HL-60 (cell line): ENCODE measurements at places on chromosomes 2 and 18.

- no peak for DNase-seq
These were observed 5.9 kb downstream of the KCNG2 start for GRCh38 chr18:79803611-79804051.

DNA sequence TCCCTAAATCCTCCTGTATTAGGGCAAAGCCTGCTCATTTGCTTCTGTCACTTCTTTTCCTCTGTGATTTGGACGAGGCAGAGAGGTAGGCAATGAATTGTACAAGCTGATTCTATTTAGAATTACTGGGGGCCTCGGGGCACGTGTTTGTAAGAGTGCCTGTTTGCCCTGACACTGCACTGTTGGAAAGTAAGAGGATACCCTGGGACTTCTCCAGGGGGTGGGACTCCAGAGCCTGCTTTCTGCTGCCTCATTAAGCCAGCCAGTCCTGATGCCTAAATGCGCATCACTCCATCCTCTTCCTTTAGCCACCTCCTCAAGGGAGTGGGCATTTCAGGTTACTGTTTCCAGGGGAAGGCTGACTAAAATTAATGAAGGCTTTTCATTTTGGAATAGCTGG is 134.3 kb downstream of the TDRD15 start:
- no peak for DNase-seq

DNA sequence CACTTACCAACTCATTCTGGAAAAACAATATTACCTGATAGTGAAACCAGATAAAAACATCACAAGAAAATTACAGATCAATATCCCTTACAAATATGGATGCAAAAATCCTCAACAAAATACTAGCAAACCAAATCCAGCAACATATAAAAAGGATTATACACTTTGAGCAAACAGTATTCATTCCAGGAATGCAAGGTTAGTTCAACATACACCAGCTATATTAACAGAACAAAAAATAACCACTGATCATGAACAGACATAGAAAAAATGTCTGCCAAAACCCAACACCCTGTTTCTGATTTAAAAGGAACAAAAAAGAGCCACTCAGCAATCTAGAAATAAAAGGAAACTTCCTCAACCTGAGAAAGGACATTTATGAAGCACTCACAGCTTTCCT is 62.1 kb downstream of the TLK1 start:
- no peak for DNase-seq

- DNase-seq: no peak
These were observed 79.7 kb downstream of the ZDBF2 start for GRCh38 chr2:206354129-206354528.

DNA sequence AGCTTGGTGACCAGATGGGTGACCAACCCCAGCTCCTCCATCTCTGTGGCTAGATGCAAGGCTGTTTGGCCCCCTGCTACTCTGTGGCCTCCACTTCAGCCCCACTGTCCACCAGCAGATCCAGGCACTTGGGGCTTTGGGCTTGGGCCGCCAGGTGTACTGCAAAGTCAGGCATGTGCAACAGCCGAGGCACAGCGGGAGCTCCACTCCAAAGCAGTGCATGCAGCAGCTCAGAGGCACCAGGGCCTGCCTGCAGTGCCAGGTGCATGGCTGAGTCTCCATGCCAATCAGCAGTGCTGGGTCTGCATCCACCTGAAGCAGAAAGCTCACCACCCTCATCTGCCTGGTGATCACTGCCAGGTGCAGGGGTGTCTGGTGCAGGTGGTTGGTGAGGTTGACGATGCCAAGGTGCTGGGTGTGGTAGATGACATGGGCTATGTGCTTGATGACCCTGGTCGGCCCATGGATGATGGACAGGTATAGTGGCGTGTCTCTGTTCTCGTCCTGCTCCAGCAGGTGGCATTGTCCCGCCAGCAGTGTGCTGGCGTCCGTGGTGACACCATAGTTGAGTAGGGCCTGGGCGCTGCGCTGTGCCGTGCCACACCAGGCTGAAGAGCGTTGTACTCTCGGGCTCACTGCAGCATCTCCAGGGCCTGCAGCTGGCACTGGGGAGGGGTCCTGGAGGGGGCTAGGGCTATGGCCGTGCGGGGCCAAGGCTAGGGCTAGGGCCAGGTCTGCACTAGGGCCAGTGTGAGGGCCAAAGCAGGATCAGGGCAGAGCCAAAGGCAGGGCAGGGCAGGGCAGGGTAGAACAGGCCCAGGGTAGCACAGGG is 1.0 kb upstream of the ANKRD62 start:
- peak; percentile 36 for DNase-seq

GRCh38 chr2:241051578-241052487 is 50.3 kb downstream of the MTERF4 start:
- DNase-seq: no peak

DNA sequence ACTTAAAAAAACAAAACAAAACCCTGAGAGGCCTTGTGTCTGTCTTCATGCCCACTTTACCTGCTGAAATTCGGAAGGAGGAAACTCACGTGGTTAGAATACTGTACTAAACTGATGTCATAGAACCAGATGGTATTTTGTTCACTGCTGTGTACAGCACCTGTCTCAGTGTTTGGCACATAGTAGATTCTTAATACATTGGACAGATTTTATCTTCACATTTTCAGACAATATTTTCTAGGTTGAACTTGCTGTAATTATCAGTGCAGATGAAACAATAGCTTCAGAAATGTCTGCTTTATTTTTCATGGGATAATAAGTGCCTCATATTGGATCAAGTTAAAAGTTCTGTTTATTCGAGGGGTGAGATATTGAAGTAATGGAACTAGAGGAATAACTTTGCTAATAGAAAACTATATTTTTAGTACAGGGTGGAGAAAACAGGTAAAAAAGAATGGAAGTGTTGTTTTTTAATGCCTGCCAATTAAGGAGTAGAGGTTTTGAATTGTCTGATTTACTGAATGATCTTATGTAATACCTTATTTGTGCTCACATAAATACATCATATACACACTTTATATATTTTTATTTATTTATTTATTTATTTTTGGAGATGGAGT is 23.7 kb downstream of the DDX1 start:
- DNase-seq: no peak

DNA sequence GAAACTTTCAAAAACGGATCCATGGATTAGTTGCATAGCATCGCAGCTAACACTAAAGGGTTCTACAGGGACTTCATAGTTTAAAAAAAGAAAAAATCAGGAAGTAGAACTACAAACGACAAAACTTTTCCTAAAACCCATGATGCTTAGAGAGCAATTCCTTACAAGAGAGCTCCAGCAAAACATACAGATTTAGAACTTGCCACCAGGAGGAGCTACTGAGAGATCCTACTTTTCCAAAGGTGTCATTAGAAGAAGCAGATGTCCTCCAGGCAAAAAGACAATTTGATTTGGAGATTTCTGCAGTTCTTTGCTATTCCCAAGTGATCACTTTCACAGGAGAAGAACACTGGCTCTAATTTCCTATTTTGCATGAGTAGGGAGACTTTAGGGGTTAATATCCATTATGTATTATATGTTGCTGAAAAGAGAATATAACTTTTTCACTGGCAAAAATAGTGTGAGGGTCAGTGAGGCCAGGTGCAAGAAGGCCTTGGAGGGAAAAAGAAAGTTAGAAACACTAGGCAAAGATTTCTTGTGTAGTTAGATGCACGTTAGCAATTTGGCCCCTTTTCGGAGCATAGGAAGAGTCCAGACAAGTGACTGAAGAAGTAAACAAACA is 436.2 kb downstream of the SUCLG1 start:
- peak; percentile 4 for DNase-seq

- DNase-seq: peak; percentile 71
These were observed 118.2 kb downstream of the SPTBN1 start for GRCh38 chr2:54574107-54574859.

GRCh38 chr2:150853263-150853662 is 365.8 kb upstream of the RND3 start:
- no peak for DNase-seq
